HFF-Myc (cell line): ENCODE measurements at places on chromosomes 4 and X.

DNA sequence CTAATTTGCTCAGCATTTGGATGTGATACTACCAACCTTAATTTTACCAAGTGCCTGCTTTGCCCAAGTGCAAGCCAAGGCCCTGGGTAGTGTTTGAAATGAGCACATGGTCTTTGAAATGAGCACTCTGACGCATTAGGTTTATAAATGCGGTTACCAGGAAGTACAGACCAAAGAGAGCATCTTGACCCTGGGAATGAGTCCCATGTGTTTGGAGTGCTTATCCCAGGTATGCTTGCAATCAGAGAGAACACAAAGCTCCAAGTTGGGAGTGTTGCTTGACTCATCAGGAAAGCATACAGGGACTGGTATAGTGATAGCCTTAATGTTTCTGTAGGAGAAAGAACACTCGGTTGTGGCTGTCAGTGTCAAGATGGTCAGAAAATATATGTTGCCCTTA lies 203.6 kb upstream of the MAMLD1 start:
- no peak for DNase-seq

GRCh38 chrX:69124108-69124507 lies 41.1 kb downstream of the PJA1 start:
- no peak for DNase-seq

DNA sequence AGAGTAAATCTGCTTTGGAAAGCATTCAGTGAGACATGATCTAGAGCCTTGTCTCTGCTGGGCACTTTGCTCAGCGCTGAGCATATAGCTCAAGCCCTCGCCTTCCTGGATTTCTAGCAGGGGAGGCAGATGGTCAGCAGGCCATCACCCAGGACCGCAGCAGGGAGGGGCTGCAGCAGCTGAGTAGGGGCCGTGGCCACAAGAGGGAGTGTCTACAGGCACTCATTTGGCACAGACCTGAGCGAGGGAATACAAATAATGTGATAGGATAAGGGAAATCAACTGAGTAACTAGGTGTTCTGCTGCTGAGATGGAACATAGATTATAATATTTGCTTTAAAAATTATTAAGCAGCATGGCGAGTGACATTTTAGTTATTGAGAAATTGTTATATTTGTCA lies 30.2 kb downstream of the OFD1 start:
- DNase-seq: no peak

DNA sequence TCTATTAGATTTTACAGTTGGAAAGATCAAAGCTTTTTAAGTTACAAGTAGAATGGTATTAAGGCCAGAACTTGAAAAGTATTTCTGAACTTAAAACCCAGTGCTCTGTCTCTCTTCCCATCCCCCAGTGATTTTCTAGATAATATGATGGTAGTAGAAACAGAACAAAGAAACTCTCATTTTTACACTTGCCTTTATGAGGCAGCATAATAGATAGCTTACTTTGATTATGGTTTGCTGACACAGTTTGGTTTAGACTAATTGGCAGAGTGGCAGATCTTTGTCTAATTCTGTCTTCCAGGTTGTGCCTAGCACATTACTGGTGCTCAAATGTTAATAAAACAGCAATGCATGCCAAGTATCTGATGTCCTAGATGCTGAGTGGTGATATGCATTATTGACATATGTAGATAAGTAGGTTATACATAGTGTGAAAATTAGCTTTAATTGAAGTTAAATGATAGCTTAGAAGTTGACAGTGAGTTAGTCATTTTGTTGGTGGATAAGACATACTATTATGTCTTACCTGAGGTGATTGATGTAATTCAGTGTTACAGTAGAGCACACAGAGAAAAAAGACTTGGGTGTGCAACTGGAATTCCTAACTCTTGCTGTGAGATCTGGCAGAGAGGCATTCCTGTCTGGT lies 4.3 kb upstream of the RAPGEF2 start:
- DNase-seq: no peak

DNA sequence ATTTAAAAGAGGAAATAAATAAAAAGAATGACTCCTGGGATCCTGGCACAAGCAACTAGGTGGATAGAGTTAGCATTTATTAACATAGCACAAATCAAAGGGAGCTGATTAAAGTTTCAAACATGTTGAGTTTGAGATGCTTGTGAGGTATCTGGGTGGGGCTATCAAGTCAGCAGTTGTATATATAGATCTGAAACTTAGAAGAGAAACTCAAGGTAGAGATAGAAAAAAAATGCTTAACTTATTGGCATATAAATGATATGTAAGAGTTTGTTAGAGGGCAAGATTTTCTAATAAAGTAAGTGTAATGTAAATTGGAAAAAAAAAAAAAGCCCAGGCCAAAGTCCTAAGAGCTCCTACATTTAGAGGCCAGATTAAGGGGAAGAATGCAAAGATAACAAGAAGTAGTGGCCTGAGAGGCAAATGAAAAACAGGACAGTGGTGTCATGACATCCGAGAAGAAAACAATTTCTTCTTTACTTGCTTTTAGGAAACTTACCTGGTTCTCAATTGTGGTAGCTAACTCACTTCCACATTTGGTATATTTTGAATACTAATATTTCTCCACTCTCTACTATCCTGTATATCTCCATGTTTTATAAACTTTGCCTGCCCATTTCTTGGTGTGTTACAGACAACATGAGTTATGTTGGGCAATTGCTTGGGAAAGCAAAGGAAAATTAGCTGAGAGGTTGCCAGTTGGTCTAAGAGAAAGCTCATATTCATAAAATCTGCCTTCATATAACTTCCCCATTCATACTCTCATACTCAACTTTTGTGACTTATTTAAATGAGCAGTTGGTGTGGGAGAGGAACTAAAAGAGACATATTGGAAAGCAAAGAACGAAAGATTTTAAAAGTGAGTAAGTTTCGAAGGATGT lies 169.2 kb downstream of the PARM1 start:
- DNase-seq: no peak

DNA sequence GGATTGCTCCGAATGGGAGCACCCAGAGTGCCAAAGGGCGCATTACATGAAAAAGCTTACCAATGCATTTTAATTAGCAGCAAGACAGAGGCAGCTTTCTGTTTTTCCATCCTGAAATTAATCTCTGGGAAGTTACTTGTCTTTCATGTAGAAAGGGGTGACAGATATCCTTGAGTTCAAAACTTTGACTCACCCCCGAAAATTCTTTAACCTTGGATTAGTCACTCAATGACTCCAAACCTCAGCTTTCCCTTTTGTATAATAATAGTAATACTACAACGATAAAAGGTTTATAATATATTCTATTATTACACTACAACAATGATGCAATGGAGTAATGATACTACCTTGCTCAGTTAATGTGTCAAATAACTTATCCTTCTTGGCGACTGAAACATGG lies 126.3 kb downstream of the ADAMTS3 start:
- no peak for DNase-seq

- no peak for DNase-seq
These were observed 14.1 kb downstream of the FAT1 start for GRCh38 chr4:186709517-186709916.

DNA sequence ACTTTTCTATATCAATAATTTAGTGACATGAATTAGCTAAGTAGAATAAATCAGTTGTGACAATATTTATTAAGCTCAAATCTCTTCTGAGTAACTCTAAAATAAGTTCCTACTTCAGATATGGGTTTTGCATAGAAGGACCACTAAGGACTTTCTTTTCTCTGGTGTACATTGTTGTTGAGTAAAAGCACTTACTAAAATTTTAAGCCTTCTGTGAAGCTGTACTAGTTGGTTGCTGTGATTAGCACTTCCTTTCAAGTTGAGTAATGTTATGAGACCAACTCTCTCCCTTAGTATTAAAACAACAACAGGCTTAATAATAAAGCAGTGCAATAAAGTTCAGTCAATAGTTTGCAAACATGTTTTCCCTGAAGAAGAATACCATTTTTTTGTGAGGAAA lies 667.4 kb upstream of the NDST4 start:
- DNase-seq: no peak

- DNase-seq: peak; percentile 92
These were observed 16.7 kb upstream of the SOD3 start for GRCh38 chr4:24778464-24779225.

DNA sequence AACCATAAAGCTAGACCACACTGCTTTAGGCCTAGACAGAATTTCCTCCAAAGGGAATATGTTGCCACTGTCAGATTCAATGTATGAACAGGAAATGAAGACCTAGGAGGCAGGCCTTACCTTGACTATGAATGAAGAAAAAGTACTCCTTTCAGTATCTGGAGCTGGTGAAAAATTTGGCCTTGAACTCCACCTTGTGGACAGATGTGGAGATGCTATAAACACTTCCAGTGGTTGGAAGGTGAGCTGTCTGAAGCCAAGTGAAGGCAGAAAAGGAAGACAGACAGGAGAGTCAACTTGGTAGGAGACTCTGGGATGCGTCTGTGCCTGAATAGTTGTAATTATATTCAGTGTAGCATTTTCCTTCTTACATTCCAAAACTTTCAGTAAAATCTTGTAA lies 17.2 kb downstream of the SPIN3 start:
- no peak for DNase-seq

DNA sequence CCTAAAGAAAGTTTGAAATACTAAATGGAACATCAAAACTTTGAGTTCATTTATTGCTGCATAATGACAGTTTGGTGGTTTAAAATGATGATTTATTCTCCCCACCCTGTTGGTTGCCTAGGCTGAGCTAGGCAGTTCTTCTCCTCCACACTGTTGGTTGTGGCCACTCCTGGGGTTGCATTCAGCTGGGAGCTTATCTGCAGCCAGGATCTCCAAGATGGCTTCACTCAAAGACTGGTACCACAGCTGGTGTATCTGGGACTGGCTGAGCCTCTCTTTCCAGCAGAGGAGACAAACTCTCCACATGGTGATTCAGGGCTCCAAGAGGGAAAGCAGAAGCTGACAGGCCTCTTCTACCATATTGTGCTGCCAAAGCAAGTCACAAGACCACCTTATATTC lies 33.1 kb downstream of the MSL3 start:
- no peak for DNase-seq

DNA sequence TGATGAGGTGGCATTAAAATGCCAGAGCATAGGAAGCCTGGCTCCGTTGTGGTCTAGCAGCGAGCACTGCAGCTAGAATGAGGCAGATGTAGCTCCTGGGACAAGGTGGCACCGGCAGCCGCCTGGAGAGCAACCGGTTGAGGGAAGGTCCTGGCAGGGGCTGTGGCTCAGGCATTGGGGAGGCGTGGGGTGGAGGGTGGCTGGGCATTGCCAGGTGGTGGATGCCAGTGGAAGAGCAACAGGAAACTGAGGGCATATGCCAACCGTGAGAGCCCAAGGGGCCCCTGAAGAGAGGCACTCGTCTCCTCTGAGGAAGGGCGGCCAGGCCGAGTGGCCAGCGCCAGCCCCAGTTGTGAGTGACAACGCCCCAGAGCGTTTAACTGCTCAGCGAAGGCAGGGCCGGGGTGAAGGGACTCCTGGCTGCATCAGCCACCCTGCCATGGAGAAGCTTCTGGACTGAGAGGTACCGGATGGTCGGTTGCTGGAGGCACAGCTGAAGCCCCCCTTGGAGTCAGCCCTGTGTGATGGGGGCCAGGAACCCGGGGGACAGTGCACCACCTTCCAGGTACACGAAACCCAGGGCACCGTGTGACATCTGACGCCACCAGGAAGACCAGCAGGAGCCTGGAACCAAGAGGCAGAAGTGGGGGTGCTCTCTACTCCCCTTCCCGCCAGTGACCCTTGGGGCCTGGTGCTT lies 13.2 kb upstream of the PDE6B start:
- no peak for DNase-seq

GRCh38 chr4:130747842-130748241 lies 1651.9 kb downstream of the C4orf33 start:
- DNase-seq: no peak

DNA sequence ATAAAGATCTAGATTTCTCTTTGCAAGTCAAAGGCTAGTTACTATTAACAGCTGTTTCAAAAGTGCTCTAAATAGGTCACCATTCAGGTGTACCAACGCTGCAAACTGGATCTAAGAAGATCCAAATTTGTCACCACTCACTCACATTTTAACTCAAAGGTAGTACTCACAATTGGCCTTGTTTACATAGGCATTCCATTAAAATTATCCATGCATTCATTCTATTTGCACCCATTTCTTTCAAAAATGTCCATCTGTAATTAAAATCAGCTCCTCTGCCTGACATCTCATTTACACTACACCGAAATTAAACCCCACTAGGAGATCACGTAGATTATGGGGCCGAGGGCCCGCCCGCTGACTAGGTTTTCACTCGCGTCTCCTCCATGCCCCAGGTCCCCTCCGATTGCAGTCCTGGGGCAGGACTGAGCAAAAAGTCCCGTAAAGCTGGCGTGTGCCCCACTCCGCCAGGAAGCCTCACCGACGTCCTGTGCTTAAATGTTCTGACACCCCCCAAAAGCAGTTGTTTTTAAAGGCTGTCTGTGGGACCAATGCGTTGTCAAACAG lies 1.3 kb upstream of the ING2 start:
- no peak for DNase-seq

DNA sequence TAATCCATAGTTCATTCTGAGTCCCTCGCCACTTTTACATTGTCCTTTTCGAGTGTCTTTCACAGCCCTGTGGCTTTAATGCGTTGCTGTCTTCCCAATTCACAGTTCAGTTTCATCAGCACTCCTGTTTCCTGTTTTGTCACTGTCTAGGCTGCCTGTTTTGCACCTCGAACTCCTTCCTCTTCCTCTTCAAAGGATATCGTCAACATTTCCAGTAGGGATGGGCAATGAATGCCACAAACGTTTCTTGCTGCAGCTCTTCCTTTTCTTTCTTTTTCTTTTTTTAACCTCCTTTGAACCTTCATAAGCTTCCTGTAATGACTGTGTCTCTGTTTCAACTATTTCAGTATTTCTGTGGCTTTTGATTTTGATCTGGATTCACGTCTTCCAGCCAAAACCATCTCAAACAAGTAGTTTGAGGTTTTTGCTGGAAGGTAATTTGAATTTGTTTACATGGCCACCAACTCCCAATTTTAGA lies 105.4 kb downstream of the ANXA3 start:
- no peak for DNase-seq

DNA sequence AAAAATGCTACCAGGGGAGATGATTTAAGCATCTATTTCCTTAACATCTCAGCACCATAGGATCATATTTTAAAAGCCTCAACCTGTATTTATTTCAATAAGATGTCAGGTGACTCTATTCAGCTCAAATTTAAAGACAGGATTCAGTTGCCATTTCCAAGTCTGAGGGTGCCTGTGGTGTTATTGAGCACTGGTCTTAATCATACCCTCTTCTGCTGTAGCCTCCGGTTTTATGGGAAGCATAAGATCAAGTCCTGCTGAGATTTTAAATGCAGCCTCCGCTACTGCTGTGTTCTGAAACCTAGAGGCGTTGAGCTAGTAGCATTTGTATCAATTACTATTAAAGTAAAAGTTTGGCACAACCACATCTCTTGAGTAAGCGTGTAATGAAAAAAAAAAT lies 185.7 kb upstream of the NWD2 start:
- DNase-seq: no peak

- no peak for DNase-seq
These were observed 35.4 kb upstream of the DHRSX start for GRCh38 chrX:2536141-2536540.

DNA sequence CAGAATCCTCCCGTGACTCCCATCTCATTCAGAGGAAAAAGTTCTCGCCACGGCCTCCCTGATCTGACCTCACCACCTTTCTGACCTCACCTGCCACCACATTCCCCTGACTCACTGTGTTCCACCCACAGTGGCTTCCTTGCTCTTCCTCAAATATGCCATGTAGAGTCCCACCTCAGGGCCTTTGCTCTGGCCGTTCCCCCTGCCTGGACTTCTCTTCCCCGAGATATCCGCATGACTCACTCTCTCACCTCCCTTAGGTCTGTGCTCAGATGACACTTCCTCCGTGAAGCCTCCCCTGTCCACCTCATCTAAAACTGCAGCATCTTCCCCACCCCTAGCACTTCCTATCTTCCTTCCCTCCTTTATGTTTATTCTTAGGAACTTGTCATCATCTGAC lies 7.2 kb upstream of the TSPYL2 start:
- no peak for DNase-seq
